HuH-7.5 (cell line): ENCODE measurements at places on chromosomes 4 and X.

DNA sequence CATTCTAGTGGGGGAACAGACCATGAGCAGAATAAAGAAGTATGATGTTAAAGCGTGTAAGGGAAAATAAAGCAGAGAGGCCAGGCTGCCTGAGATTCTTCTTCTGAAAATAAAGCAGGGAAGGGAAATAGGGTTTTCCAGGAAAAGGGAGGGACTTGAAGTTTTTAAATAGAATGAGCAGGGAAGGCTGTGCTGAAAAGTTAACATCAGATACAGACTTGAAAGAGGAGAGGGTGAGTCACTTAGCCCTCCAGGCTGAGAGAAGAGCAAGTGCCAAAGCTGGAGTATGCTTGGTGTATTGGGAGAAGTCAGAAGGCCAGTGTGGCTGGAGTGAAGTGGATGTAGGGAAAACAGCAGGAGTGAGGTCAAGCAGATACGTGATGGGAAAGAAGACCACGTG, 10.0 kb upstream of the PLK4 start:
- DNase-seq = no peak

- DNase-seq = no peak
Measured at GRCh38 chr4:114495471-114495928, 103.1 kb upstream of the UGT8 start.

GRCh38 chr4:53009824-53010223, 147.7 kb downstream of the RASL11B start:
- DNase-seq = no peak

DNA sequence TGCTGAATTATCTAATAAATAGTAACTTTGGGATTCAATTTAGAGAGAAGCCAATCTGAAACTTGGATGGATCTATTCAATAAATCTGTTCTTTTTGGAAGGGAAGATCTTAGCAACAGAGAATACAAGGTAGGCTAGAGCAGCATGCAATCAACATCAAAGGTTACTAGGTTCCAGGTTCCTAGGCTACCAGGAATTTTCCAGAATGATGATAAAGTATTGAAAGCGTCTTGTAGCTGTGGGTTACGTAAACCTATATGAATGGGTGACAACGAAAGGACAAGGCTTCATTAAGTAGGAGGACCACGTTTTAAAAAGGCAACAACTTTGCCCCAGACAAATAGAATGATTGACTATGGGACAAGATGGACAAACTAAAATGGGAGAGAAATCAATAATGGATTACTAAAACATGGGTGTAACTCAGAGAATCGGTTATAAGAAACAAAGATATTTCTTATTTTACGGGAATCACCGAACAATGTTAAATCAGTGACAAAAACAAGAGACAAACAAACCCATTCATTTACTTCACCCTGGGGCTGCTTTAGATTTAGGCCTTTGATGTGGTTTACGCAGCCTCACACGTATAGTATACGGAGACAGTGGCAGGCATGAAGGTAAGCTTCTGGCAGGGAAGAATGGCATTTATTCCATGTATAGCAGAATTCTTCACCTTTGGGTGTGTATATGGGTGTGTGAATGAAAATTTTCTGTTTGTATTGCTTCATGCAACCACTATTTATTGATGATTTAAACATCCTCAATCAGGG, 732.6 kb upstream of the PABPC4L start:
- no peak for DNase-seq

DNA sequence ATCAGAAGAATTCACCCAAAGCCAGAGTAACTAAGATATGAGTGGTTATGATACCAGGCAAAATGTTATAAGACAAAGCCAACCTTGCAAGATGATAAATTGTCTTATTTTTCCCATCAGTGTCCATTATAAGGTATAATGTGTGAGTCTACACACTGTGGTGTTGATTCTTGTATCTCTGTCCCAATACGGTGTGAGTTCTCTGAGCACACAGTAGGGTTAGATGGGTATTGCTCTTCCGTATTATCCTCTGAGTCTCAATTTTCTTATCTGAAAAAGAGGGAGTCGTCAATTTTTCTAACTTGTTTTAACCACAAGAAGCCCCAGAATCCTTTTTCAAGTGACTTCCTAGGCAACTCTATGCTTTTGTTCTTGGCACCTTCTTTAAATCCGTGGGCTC, 69.9 kb downstream of the HMGB2 start:
- no peak for DNase-seq

DNA sequence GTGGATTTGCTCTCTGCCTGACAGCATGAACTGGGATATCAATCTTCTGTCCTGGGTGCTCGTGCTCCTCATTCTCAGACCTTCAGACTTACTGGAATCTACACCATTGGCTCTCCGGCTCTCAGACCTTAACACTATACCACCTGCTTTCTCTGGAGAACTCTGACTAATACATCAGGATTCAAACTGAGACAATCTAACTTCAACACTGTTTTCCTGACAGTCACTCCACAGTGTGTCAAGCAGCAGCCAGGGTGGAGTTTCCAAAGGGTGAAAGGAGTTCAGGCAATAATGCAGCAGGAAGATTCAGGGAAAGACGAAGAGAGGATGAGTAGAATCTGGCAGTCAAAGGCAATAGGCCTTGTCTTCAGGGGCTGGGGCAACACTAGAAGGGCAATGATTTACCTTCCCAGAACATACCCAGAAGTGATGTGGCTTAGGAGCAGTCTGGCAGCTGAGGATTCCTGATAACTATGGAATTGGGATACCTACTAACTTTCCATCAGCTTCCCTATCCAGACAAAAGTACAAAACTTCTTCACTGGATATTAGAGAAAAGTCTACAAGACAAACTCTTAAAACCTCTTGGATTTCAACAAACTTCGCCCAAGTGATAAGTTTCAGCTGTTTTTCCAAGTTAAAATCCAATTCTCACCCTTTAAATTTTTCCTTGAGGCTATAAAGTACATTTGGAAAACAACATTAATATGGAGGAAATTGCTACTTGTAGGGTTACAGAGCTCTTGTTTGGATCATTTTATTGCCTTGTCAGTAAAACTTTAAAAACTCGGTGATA, 58.4 kb upstream of the SLIT2 start:
- no peak for DNase-seq
